ENCODE measurements at places on chromosomes 13 and 19.
A peak's percentile ranks its signal among the peaks of the same experiment; 100 is the strongest.

- peak; percentile 86 for DNase-seq
Observed at GRCh38 chr13:31045286-31046081, 113.0 kb downstream of the TEX26 start.

DNA sequence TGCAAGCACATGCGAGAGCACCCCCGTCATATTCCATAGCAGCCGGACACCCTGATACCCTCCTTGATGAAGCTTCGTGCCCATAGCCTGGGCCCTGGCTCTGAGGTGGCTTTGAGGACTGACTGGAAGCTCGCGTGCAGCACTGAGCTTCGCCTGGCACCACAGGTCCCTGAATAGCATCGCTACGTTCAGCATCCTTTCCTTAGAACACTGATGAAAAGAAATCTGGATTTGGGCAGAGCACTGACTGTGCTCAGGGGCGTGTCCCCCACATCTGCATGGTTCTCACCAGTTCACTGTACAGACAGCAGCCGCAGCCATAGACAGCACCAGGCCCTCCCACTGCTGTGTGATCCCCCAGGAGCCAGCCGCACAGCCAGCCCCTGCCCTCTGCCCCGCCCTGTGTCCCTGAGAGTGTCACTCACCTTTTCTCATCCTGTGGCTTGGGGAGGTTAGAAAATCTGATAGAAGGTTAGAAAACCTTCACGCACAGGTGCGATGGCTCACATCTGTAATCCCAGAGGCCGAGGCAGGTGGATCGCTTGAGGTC, 49.3 kb upstream of the SPACA7 start:
- DNase-seq = no peak

DNA sequence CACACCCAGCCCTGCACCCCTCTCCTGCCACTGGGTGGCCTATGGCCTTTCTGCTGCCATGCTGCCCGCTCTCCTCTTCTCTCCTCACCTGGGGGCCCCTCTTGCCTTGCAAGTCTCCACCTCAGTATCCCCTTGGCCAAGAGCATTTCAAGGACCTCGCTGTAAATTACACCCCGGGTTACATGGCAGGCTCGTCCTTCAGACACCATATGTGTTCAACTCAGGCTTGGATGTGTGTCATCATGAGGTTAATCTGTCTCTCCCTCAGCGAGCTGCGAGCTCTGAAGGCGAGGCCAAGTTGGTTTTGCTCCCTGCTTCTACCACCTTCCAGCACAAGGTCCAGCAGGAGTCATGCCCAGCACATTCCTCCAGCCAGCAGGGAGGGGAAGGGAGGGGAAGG, 74.8 kb upstream of the TM9SF2 start:
- DNase-seq = no peak

DNA sequence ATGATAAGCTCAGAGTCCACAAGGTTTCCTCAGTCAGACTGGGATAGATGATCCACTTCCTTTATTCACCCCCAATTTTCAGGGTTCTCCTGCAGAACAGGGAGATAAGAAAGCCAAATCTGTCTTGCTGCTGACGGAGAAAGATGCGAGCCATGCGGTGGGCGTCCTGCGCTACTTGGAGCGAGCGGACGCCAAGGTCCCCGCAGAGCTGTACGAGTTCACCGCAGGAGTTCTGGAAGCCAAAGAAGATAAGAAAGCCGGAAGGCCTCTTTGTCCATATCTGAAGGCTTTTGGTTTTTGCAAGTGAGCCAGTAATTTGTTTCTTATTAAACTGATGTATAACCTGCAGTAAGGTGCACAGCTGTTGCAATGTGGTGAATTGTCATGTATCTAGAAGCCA, 66.7 kb downstream of the SLC7A9 start:
- no peak for DNase-seq

DNA sequence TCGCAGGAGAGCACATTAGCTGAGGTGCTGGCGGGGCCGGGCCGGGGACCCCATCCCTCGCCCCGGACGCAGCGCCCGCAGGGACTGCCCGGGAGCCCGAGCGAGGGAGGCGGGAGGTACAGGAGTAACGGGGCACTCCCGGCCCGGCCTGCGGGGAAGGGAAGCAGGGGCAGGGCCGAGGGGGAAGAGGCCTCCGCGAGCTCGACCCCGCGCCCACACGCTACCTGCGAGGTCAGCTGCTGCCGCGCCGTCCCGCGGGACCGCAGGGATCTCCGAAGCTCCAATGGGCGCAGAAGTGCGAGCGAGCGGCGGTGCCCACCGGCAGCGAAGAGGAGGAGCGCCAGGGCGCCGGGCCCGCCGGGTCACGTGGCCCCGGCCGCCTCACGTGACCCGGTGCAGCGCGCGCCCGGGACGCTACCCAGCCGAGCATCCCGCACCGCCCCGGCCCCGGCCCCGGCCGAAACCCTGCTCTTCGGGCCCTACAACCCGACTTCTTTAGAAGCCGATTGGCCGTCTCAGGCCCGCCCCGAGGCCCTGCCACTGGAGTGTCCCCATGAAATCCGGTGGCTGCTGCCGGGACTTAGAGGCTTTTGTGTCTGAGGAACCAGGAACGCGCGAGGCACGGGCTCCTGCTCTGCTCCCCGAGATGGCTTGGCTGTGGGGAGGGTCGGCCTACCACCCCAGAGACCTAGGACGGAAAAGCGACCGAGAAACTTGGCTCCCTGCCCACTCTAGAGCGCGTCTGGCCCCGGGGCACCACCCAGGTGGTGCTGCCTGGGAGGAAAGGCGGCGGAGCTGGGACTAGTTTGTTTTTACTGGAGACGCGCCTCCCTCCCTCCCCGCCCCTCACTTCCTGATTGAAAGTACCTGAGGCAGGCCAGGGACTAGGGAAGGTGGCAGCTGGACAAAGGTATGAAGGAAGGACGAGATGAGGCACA, at the start of gene RCBTB1:
Gene RCBTB1 (minus strand): TSS at position 339 of the 938 bp plus-strand sequence. CDS start 18,279 bp downstream, outside the sequence.
- DNase-seq = peak; percentile 78

GRCh38 chr19:40216777-40217026, 1.5 kb downstream of the TTC9B start:
- DNase-seq = no peak

GRCh38 chr19:34094960-34095359, 77.3 kb upstream of the LSM14A start:
- DNase-seq = no peak

DNA sequence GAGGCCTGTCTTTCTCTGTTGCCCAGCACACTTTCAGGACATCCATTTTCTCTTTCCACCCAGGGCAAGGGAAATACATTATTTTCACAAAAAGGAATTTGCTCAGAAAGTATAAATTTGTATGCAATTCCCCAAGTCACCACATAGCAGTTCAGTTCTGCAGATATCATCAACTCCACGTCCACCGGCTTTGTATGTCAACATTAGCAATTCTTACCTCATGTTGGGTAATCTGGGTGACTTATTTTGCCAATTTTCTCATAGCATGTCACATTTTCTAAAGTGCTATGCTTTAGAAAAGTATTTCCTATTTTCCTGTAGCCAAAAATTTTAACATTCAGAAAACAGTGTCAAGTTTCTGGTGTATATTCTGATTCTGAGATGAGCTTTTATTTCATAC, 501.8 kb downstream of the EFNB2 start:
- DNase-seq = no peak

DNA sequence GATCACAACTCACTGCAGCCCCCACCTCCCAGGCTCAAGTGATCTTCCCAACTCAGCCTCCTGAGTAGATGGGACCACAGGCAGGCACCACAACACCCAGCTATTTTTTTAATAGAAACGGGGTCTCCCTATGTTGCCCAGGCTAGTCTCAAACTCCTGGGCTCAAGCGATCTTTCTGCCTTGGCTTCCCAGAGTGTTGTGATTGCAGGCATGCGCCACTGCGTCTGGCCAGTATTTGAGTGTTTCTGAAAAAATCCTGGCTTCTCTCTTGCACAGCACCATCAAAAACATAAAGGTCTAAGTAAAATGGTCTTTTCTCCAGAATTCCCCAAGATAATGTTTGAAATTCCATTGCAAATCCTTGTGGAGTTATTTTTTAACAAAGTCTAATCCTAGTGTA, 47.8 kb downstream of the ELF1 start:
- DNase-seq = no peak

DNA sequence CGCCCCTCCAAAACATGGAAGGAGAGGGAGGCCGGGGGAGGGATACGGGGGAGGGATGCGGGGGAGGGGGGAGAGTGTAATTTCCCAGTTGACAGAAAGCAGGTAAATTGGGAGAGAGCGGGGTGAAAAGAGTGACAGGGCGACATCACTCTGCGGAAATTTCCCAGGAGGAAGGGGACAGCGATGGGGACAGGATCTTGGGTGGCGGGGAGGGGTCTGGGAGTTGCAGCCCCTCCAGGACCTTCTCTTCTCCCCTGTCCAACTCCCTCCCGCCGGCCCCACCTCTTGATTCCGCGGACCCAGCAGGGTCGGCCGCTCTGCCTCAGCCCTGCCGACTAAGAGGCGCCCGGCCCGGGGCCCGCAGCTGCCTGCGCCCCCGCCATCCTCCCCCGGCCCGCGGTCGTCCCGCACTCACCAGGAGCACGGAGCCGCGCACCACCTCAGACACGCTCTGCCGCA, 108.0 kb upstream of the DOCK9 start:
- DNase-seq = no peak

- DNase-seq = no peak
Observed at GRCh38 chr13:76300688-76301087, 585.5 kb downstream of the KCTD12 start.

- peak; percentile 13 for DNase-seq
Observed at GRCh38 chr13:28136916-28137315, 1.4 kb upstream of the PAN3 start.

DNA sequence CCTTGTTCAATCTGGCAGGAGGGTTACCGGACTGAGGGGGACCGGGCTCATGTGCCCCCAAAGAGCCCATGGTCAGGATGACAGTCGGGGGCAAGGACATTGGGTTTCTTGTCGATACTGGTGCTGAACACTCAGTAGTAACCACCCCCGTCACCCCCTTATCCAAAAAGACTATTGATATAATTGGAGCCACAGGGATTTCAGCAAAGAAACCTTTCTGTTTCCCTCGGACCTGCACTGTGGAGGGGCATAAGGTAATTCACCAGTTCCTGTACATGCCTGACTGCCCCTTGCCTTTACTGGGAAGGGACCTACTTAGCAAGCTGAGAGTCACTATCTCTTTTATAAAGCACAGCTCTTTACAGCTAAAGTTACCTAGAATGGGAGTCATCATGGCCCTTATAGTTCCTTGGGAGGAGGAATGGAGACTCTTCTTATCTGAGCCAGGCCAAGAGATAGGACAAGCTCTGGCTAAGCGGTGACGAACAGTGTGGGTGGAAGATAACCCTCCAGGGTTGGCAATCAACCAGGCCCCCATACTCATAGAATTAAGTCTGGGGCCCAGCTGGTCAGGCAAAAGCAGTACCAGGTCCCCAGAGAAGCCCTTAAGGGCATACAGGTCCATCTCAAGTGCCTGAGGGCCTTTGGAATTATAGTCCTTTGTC, 603.7 kb downstream of the UQCRFS1 start:
- no peak for DNase-seq

GRCh38 chr19:38503077-38503410, 69.6 kb downstream of the RYR1 start:
- no peak for DNase-seq

DNA sequence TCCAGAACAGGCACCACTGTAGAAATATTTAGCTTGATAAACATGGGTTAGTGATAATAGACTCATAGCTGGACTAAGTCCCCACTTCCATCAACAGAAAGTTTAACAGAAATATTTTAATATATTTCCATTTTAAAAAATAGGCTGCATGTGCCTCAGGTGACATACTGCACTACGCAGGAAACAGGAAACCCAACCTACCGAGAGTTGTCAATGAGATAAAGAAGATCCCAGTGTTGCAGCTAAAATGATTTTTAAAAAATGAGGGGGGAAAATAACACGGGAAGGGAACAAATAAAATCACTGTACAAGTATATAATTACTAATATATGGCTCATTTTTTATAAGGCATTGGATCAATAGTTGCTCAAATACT, 154.8 kb downstream of the TBC1D4 start:
- DNase-seq = peak; percentile 32

- DNase-seq = peak; percentile 43
Observed at GRCh38 chr13:30394751-30395191, 27.5 kb upstream of the UBE2L5 start.

GRCh38 chr13:27783111-27783510, 9.2 kb upstream of the GSX1 start:
- no peak for DNase-seq

DNA sequence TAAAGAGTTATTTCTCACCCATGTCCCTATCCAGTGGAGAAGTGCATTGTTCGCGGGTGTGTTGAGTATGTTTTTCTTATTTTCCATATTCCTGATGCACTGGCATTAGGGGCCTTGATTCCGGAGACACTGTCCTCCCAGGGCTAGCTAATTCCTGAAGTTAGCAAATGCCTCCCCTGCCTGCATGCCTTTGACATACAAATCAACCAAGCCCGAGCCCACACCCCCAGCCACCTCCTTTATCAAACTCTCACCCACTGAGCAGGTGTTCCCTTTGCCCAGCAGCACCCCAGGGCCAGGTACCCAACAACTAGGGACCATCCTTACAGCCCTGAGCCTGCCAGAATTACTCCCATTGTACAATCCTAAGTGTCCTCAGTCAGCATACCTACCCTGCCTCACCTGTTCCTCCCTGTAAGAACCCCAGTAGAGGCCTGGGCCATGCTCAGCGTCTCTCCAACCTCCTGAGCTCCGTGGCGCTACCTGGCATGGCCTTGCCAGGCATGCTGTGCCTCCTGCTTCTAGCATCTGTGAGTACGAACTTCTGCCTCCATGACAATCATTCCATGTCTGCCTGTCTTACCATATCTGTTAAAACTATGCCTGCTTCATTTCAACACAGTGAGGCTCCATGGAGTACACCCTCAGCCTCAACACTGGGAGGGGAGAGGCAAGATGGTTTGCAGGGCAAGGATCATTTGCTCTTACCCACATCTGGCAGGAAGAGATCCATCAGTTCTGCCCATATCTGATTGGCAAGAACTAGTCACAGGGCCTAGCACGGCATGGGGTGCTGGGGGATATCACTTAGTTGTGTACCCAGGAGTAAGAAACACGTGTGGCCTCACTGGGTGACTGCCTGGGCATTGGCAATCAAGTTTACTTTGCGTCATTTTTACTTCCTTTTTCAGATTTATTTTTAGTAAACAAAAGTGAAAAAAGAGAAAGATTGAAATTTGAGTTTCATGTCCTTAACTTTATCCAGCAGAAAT, 203.9 kb downstream of the SHISA2 start:
- DNase-seq = no peak

GRCh38 chr13:57302604-57303003, 135.6 kb downstream of the PRR20E start:
- DNase-seq = no peak

GRCh38 chr13:23081901-23082300, 98.9 kb upstream of the SGCG start:
- DNase-seq = no peak

DNA sequence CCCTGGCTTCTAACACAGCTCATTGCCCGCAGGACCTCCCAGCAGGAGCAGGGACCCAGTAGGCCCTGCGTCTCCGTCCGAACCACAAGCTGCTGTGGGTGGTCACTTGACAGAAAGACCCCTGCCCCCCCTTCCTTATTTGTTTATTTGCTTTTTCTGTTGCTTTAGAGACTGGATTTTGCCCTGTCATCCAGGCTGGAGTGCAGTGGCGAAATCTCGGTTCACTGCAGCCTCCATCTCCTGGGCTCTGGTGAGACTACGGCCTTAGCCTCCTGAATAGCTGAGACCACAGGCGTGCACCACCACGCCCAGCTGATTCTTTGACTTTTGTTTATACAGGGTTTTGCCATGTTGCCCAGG, 7.6 kb upstream of the PTBP1 start:
- DNase-seq = no peak
